ENCODE measurements at places on chromosomes 6 and 20.

- DNase-seq: no peak
Observed at GRCh38 chr6:154159126-154159525, 120.1 kb downstream of the OPRM1 start.

GRCh38 chr6:100117680-100118079 lies 123.7 kb upstream of the MCHR2 start:
- no peak for DNase-seq

GRCh38 chr6:129771678-129772077 lies 61.7 kb upstream of the ARHGAP18 start:
- no peak for DNase-seq

DNA sequence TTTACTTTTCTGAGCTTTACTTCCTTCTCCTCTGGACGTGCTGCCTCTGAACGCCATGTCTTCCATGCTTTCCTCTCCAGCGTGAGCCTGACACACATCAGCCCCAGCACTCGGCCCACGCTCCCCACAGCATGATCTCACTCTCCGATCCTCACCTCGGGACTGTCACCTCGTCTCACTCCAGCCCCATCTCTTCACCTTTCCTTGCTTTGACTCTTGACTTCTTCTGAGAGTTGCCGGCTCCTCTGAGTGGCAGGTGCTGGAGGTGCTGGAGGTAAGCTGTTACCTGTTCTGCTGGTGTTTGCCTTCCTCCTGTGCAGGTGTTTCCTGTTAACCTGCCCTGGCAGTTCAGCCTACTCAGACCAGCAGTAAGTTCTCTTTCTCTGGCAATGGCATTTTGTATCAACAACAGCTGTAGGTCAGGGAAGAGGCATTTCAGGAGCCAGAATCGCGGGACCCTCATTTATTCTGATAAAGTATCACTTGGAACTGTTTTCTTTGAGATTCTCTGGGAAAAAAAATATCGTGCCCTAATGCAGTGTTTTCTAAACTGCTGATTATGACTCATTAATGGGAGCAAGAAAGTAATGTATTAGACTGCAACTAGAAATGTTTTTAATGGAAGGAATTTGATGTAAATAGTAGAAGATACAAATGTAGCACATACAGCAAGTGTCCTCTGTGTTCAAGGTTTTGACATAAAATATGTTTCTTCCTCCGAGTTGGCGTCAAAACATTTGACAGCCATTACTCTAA lies 106.5 kb downstream of the ARID1B start:
- DNase-seq: no peak

DNA sequence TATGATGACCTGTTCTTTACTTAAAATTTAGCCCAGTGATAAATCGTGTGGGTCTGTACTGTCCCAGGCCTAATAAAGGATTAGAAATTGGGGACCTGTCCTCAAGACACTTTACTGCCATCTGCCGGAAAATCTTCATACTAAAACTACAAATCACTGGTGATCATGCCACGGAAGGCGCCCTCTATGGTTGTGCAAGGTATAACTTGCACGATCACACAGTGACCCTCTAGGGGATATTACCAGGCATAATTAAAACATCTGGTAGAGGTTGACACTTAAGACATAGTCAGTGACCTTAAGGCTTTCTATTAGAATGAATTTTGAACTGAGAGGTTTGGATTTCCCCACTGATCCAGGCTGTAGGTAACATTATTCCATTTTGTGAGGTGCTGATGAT lies 172.6 kb downstream of the BMP2 start:
- DNase-seq: peak; percentile 33

- no peak for DNase-seq
Observed at GRCh38 chr6:142118328-142118727, 14.4 kb upstream of the GJE1 start.

GRCh38 chr6:28323813-28324424 lies 12.0 kb downstream of the ZSCAN31 start:
- no peak for DNase-seq

GRCh38 chr6:159929819-159930218 lies 39.0 kb downstream of the MAS1 start:
- DNase-seq: no peak

- DNase-seq: no peak
Observed at GRCh38 chr6:168021581-168021980, 24.1 kb downstream of the KIF25 start.

- DNase-seq: no peak
Observed at GRCh38 chr20:47764154-47764733, 21.0 kb downstream of the SULF2 start.

DNA sequence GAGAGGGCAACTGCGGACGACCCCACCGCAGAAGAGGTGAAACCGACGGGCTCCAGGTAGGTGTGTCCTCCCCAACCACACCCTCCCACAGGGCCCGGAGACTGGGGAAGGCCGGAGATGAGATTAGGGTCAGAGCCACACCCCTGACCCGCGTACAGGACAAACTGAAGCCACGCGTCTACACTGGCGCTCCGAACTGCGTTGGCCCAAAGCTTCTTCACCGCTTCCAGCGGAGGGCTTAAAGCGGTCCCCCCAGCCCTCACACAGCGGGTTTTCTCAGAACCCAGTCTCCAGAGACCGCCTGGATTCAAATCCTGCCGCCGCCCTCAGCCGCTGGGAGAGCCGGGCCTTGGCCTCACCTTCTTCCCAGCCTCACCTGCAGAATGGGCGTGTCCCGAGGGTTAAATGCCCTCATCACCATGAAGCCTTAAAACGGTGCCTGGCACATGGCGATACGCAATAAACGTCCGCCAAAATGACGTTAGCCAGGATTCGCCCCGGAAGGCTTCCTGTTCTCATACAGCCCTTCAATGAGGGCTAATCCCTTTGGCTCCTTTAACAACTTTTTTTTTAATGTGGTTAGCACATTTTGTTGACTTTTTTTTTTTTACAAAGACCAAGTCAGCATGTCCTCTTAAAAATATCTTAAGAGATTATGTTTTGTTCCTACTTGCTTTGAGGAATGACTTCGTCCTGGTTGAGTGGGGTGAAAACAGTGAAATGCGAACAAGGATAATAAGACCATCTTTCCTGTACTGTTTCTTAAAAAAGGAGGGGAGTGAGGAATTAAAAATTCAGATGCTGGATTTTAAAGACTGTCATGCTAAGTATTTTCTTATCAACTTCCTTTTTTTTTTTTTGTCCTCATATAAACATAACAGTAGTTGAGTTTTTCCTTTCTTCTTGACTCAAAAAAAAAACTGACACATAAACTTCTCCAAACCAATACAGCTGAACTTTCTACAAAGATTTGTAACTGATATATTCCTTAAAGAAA lies 15.1 kb upstream of the ZNF217 start:
- no peak for DNase-seq
